ENCODE measurements at places on chromosomes 1 and 21. TPM values are rescaled to one million over a fixed set of nuclear protein-coding genes. Genes with fewer than 3 reads are reported as not detected.

GRCh38 chr21:38621132-38621531, 122.9 kb upstream of the ERG start:
- no peak for DNase-seq
- H3K4me3 ChIP-seq = no peak overlapping the region
- no peaks in the 10 kb centered on the region for H3K36me3 ChIP-seq
- H3K27ac ChIP-seq = no peak overlapping the region
- H3K4me1 ChIP-seq = no peaks in the 10 kb centered on the region

The AUNIP gene
- total RNA-seq = not detected

GRCh38 chr1:196877964-196878363, 9.9 kb upstream of the CFHR4 start:
- H3K27ac ChIP-seq = no peak overlapping the region
- H3K27me3 ChIP-seq = peaks cover 16% of the 10 kb centered on the region
- H3K36me3 ChIP-seq = no peaks in the 10 kb centered on the region
- no peak for DNase-seq
- no peaks in the 10 kb centered on the region for H3K4me1 ChIP-seq

DNA sequence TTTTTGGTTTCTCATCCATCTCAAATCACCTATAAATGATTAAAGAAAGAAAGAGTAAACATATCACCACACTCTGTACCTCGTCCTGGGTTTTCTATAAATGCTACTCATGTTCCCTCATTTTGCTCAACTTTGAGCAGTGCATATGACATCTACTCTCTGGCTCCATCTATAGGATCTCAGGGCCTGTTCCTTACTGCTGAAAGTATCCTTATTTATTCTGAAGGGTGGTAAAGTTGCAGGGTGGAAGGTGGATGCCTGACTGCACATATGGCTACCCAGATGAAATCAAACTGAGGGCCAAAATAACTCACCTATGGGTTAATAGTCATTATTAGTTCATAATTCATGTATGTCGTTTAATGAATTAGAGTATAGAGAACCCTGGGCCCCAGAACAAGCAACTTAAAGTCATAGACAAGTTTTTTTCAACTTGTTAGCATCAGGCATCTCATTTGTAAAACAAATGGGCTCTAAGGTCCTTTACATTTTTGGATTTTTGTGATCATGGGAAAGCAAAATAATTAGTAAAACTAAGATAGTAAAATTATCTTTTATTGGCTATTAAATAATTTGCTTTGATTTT, 46.5 kb downstream of the NCF2 start:
- H3K27me3 ChIP-seq = no peaks in the 10 kb centered on the region
- peaks cover 33% of the 10 kb centered on the region for H3K4me1 ChIP-seq
- no peak for DNase-seq
- peaks cover 83% of the 10 kb centered on the region for H3K36me3 ChIP-seq
- H3K27ac ChIP-seq = peak overlapping the region; percentile 55
- no peak overlapping the region for H3K4me3 ChIP-seq

DNA sequence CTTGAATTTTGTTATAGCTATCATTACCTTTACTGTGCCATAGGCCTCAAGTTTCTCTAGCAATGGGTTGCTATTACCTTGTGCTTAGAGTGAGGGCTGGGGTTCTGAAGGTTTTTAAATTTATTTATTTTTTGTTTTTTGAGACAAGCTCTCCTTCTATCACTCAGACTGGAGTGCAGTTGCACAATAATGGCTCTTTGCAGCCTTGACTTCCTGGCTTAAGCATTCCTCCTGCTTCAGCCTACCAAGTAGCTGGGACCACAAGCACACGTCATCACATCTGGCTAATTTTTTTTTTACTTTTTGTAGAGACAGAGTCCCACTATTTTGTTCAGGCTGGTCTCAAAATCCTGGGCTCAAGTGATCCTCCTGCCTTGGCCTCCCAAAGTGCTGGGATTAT, 41.5 kb downstream of the SNX27 start:
- H3K27ac ChIP-seq = peak overlapping the region; percentile 47
- peaks cover 12% of the 10 kb centered on the region for H3K4me1 ChIP-seq
- H3K4me3 ChIP-seq = no peak overlapping the region
- no peak for DNase-seq
- no peaks in the 10 kb centered on the region for H3K27me3 ChIP-seq
- peaks cover 9% of the 10 kb centered on the region for H3K36me3 ChIP-seq

- no peaks in the 10 kb centered on the region for H3K4me1 ChIP-seq
- H3K27ac ChIP-seq = no peak overlapping the region
- DNase-seq = no peak
- H3K27me3 ChIP-seq = no peaks in the 10 kb centered on the region
- no peak overlapping the region for H3K4me3 ChIP-seq
- H3K36me3 ChIP-seq = no peaks in the 10 kb centered on the region
These were observed 90.8 kb downstream of the LHX9 start for GRCh38 chr1:198007687-198008607.

- no peak for DNase-seq
- no peak overlapping the region for H3K27ac ChIP-seq
- H3K4me1 ChIP-seq = no peaks in the 10 kb centered on the region
- no peaks in the 10 kb centered on the region for H3K27me3 ChIP-seq
These were observed 30.4 kb downstream of the TFAP2E start for GRCh38 chr1:35603468-35603867.

- H3K36me3 ChIP-seq = no peaks in the 10 kb centered on the region
- peak overlapping the region; percentile 98 for H3K27ac ChIP-seq
- DNase-seq = peak; percentile 55
These were observed 65.2 kb upstream of the TARBP1 start for GRCh38 chr1:234544087-234544579.

DNA sequence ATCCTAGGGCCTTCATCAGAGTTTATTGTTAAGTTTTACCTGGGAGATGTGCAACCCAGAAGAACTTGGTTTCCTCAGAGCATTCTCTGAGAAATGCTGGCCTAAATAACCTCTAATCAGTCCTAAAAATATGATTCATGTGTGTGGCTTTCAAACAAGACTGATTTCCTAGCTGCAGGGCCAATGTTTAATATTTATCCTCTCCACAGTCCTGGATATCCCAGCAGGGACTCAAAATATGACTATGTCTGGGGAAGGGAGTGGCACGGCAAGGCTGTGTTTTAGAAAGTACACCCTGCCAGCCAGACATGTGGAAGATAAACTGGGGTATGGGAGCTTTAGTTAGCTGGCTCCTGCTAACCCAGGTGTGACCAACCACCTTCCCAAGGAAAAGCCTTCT, 26.3 kb downstream of the PLPP3 start:
- peak overlapping the region; percentile 86 for H3K27ac ChIP-seq
- no peak overlapping the region for H3K4me3 ChIP-seq
- H3K27me3 ChIP-seq = no peaks in the 10 kb centered on the region
- peaks cover 98% of the 10 kb centered on the region for H3K4me1 ChIP-seq
- DNase-seq = no peak
- H3K36me3 ChIP-seq = no peaks in the 10 kb centered on the region

The TNFRSF9 gene
- total RNA-seq = not detected

The TAL1 gene
- total RNA-seq = 4.3 TPM

- H3K4me1 ChIP-seq = peaks cover 30% of the 10 kb centered on the region
- H3K36me3 ChIP-seq = no peaks in the 10 kb centered on the region
- H3K27ac ChIP-seq = peak overlapping the region; percentile 46
- peak; percentile 15 for DNase-seq
- peaks cover 89% of the 10 kb centered on the region for H3K27me3 ChIP-seq
These were observed 8.1 kb upstream of the SLX9 start for GRCh38 chr21:44931501-44932407.

The CD5L gene
- total RNA-seq = 0.52 TPM

DNA sequence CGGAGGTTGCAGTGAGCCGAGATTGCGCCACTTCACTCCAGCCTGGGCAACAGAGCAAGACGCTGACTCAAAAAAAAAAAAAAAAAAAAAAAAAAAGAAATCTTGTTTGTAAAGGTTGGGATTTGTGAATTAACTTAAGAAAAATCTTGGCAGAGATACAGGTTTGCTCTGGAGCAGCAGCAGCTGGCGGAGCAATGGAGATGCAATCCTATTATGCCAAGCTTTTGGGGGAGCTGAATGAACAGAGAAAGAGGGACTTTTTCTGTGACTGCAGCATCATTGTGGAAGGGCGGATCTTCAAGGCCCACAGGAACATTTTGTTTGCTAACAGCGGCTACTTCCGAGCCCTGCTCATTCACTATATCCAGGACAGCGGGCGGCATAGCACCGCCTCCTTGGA, 5.6 kb downstream of the ZBTB8B start:
- no peak overlapping the region for H3K27ac ChIP-seq
- peaks cover 2% of the 10 kb centered on the region for H3K4me1 ChIP-seq
- H3K4me3 ChIP-seq = no peak overlapping the region
- no peak for DNase-seq
- no peaks in the 10 kb centered on the region for H3K36me3 ChIP-seq

DNA sequence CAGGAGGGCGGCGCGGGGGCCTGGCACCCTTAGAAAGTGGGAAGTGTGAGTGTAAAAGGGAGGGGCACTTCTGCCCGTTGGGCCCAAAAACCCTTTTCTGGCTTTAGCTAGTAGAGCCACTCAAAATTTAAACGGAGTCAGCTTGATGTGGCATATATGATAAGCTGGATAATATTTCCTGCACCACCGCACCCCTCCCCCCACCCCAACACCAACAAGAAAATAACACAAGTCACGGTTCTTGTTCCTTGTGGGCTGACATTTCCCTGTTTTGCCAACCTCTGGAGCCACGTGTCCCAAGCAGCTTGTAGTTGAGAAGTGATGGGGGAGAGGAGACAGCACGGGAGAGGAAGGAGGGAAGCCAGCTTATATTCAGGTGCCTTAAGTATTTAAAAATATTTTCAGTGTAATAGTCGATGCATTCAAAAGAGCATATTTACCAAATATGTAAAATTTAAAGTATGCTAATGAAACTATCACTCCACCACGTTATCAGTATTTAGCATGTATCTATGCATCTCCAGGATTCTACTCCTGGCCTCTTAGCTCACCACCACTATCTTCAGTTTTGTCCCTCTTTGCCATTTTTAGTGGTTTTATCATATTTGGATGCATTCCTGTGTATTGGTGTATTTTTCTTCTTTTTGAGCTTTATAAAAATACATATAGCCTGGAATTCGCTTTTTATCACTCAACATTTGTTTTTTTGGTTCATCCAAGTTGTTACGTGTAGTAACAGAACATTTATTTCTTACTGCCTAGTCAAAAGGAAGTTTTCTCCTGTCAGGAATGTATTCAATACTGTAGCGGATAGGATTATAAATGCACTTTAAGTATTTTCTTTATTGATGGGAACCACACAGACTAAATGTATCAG, 773 bp upstream of the DDX59 start:
- H3K4me3 ChIP-seq = peak overlapping the region; percentile 93
- peak overlapping the region; percentile 100 for H3K27ac ChIP-seq
- no peaks in the 10 kb centered on the region for H3K36me3 ChIP-seq
- no peak for DNase-seq
- peaks cover 32% of the 10 kb centered on the region for H3K4me1 ChIP-seq
- H3K27me3 ChIP-seq = no peaks in the 10 kb centered on the region

The FBLIM1 gene
- 89.1 TPM for total RNA-seq

GRCh38 chr1:201316556-201316955, 33.2 kb downstream of the PKP1 start:
- no peak overlapping the region for H3K27ac ChIP-seq
- H3K27me3 ChIP-seq = peaks cover 20% of the 10 kb centered on the region
- DNase-seq = no peak
- peaks cover 3% of the 10 kb centered on the region for H3K4me1 ChIP-seq
- H3K4me3 ChIP-seq = no peak overlapping the region

- no peaks in the 10 kb centered on the region for H3K27me3 ChIP-seq
- no peak overlapping the region for H3K27ac ChIP-seq
- no peak for DNase-seq
- H3K4me3 ChIP-seq = no peak overlapping the region
- H3K36me3 ChIP-seq = peaks cover 18% of the 10 kb centered on the region
These were observed 149.5 kb upstream of the HP1BP3 start for GRCh38 chr1:20936621-20937020.

DNA sequence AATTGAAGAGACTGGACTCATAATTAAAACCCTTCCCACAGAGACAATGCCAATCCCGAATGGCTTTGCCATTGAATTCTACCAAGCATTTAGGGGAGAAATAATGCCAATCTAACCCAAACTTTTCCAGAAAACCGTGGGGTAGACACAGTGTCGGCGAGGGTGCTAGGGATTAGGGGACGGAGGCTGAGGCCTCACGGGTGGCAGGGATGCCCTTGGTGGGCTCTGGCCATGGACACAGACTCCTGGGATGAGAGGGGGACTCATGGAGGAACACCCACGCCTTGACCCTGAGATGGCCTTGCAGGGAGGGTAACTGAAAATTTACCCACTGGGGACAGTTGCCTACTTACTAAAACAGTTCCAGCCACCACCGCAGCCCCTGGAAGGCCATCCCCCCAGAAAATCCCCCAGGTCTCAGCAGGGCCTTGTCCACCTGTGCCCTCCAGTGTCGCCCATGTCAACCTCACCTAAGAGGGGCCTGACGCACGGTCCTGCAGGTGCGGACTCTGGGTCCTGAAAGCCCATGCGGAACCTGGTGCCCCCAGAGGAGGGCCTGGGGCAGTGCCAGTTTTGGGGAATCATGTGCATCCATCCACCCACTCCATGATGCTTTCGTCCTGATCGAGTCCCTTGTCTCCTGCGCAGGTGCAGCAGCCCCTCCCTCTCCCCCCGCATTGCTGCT, 1.9 kb downstream of the KRTAP10-5 start:
- no peak overlapping the region for H3K4me3 ChIP-seq
- no peak for DNase-seq
- H3K4me1 ChIP-seq = no peaks in the 10 kb centered on the region

DNA sequence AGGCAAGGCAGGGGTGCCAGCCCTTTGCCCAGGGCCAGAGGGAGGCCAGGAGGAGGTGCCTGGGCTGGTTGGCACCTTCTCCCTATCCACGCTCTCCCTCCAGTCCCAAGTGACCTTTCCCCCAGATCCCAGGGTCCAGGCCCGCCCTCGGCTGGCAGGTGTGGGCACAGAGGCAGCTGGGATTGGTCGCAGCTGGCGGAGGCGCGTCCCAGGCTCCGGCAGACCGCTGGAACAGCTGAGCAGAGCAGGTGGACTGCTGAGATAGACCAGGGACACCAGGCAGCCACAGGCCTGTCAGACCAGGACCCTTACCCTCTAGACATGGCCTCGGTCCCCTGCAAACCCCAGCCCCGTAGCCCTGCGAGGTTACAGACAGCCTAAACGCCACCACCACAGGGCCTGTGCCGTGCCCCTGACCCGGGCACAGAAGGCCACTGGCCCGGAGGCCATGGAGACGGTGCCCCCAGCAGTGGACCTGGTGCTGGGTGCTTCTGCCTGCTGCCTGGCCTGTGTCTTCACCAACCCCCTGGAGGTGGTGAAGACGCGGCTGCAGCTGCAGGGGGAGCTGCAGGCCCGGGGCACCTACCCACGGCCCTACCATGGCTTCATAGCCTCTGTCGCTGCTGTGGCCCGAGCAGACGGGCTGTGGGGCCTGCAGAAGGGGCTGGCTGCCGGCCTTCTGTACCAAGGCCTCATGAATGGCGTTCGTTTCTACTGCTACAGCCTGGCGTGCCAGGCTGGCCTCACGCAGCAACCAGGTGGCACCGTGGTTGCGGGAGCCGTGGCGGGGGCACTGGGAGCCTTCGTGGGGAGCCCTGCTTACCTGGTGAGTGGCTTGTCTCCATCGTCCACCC, at the start of gene SLC25A34:
SLC25A34 (plus strand) TSS at position 221 of the 854 bp plus-strand sequence; CDS start at position 449, 228 bp downstream.
- H3K36me3 ChIP-seq = peaks cover 37% of the 10 kb centered on the region
- peaks cover 57% of the 10 kb centered on the region for H3K4me1 ChIP-seq
- no peaks in the 10 kb centered on the region for H3K27me3 ChIP-seq

Measured in left ventricle myocardium inferior (tissue), 1 donor.